ENCODE measurements at places on chromosomes 4 and X.

GRCh38 chrX:56618323-56618722 lies 54.9 kb downstream of the UBQLN2 start:
- DNase-seq: no peak

DNA sequence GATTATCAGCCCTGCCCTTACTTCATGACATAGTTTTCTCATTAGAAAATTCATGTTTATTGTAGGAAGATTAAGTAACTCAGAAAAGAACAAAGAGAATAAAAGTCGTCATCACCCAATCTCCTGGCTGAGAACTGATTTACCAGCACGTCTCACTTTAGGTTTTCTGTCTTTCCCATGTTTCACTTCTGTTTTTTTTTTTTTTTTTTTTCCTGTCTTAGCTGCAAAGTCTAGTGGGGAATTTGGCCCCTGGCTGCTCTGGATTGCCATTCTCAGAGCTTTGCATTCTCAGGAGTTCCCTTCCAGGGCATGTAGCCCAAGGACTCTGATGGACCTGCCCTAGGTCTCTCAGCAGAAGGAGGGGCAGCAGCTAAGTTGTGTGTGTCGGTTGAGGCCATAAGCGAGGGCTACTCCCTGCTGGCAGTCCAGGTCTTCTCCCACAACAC lies 57.8 kb downstream of the TMEM131L start:
- no peak for DNase-seq

DNA sequence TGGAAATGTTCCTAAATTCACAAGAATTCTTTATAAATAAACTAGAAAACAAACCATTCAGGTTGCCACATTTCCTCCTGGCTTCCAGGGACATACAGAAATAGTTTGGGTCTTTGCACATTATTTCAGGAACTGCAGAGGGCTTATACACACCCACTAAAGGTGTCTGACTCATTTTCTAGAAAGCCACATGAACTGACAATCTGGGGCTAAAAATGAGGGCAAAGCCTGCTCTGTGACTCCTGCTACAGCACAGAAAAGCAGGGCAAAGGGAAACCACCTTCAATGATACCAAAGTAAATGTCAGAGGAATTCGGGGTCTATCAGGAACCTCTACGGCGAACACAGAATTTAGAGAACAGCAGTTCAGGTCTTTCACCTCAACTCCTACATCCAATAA lies 112.2 kb upstream of the MAP3K15 start:
- DNase-seq: no peak

DNA sequence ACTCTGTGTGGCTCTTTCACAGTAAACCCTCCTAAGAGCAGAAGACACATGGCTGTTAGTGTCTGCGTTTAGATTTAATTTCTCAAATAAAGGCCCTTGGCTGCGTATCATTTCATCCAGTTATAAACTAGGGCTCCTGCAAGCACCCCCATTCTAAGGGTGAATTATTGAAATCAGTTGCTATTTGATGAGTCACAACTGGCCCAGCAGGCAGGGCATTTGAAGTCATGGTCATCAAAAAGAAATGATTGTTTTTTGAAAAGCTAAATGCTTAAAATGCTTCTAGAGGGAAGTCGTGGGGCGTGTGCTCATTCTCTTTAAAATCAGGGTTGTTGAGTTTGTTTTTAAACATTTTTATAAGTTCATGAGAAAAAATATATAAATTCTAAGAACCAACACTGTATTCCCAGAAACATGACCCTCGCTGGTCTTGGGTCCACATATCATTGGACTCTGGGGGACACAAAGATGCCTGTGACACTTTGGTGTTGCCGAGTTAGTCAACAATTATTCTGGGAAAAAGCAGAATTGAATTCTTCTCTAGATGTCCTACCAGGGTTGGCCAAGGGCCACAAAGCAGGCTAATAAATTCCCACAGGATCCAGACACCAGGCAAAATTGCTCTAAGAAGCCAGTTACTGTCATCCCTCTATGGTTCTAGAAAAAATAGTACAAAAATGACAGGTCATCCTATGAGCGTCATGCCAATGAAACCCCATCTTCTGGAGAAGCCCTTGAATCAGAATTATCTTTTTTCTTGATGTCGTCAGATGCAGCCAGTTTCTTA lies 99.5 kb upstream of the MYOZ2 start:
- no peak for DNase-seq

- DNase-seq: no peak
Measured at GRCh38 chr4:56979421-56980072, 851 bp downstream of the POLR2B start.

- DNase-seq: no peak
Measured at GRCh38 chr4:20813700-20814099, 113.4 kb downstream of the PACRGL start.

- DNase-seq: no peak
Measured at GRCh38 chr4:133866328-133866699, 335.3 kb downstream of the PABPC4L start.

- DNase-seq: no peak
Measured at GRCh38 chrX:21745756-21746155, 12.2 kb downstream of the SMPX start.

- DNase-seq: no peak
Measured at GRCh38 chr4:86264241-86264640, 95.6 kb downstream of the MAPK10 start.

DNA sequence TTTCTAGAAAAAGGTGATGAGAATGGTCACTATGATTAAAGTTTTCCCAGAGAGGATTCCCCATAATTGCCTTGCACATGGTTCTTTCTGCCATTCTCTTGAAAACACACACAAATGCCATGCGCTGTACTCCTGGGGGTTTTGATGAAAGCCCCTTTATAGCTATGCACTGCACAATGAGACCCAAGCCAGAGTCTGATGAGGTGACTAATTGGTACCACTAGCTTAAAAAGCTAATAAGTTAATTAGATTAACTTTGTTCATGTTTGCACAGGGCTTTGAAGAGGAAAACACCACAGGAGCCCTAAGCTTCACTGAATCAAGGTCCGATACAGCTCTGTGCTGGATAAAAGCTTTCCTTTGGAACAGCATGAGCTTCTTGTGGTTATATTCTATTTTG lies 132.2 kb downstream of the NKX6-1 start:
- no peak for DNase-seq

DNA sequence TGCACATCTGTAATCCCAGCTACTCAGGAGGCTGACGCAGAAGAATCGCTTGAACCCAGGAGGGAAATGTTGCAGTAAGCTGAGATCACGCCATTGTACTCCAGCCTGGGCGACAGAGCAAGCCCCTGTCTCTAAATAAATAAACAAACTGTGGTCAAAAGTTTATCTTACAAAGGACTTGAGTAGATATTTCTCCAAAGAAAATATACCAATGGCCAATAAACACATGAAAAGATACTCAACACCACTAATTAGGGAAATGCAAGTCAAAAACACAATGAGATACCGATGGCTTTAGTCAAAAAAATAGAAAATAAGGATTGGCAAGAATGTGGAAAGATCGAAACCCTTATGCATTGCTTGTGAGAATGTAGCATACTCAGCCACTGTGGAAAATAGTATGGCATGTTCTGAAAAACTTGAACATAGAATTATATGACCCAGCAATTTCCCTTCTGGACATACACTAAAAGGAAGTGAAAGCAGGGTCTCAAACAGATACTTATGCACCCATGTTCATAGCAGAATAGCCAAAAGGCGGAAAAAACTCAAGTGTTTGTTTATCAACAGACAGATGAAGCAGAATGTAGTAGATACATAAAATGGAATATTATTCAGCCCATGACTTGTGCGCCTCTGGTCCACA lies 2.0 kb upstream of the CFAP97 start:
- no peak for DNase-seq

GRCh38 chr4:27048429-27049238 lies 188.0 kb downstream of the STIM2 start:
- no peak for DNase-seq

DNA sequence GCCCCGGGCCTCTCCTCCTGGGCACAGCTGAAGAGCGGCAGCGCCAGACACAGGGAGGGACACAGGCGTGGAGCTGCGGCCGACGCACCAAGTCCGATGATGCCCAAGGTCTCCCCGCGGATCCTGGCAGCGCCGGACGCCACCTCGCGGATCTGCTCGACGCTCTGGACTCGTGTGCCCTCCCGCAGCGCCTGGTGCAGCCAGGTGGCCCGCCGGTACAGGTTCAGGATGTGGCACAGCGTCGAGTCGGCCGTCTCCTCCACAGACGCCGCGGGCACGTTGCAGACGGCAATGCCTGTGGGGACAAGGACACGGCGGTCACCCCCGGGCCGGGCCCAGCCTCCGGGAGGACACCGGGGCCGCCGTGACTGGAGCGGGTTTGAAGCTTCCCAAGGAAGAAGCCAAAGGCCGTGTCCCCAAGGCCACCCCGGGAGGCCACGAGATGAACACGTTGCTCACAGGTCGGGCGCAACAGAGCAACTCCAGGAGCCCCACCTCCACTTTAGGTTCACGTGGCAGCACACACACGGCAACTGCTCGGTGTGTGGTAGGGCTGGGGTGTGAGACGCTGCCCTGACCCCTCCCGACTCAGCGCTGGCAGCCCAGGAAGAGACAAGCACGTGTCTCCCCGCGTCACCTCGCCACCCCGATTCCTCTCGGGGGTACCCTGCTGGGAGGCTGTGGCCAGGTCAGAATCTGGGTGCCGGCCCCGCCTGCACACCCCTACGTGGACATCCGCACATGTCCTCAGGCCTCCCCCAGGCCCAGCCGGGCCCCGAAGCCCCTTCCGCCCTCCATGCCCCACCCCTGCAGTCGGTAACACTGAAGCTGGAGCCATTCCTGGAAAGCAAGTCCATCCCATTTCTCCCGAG lies 23.4 kb downstream of the CTBP1 start:
- DNase-seq: no peak

DNA sequence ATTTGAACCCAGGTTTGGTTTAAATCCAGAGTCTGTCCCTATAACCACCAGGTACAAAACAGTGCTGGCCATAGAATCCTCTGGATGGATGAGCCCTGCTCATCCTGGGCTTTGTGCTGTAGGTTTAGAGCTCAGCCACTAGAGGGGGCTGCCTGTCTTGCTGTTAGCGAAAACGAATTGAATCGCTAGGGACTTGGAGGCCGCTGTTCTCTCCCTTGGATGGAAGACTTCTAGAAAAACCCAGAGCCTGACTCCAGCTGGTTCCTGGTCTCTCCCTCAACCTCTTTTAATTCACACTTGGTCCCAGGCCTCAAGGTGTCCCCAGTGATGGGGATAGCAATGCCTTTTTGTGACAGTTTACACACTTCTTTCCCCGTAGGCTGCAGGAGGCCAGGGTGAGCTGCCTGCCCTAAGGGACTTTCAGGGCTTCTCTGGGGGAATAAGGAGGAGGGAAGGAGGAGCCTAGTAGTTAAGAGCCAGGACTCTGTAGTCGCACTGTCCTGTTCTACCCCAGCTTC lies 8.7 kb downstream of the RIPPLY1 start:
- peak; percentile 0 for DNase-seq
